Activated naive CD8-positive, alpha-beta T cell treated with anti-CD3 and anti-CD28 coated beads, Interleukin-2, amount 10 ng/mL, durations not matched to agents 7 days and 5 days (primary cell): ENCODE measurements at places on chromosomes 12 and 14. TPM values are rescaled to one million over a fixed set of nuclear protein-coding genes. Genes with fewer than 3 reads are reported as not detected.

GRCh38 chr14:65318636-65319506 lies 93.7 kb upstream of the FUT8 start:
- H3K27me3 ChIP-seq = no peaks in the 10 kb centered on the region
- H3K4me1 ChIP-seq = peaks cover 63% of the 10 kb centered on the region
- H3K4me3 ChIP-seq = peak overlapping the region; percentile 29
- peaks cover 15% of the 10 kb centered on the region for H3K36me3 ChIP-seq
- DNase-seq = no peak

GRCh38 chr14:56794557-56795283 lies 15.6 kb downstream of the OTX2 start:
- H3K27me3 ChIP-seq = peaks cover 60% of the 10 kb centered on the region
- H3K27ac ChIP-seq = no peak overlapping the region
- DNase-seq = peak; percentile 25
- no peak overlapping the region for H3K4me3 ChIP-seq

- no peaks in the 10 kb centered on the region for H3K4me1 ChIP-seq
- no peak overlapping the region for H3K4me3 ChIP-seq
- H3K27me3 ChIP-seq = peaks cover 15% of the 10 kb centered on the region
- H3K36me3 ChIP-seq = no peaks in the 10 kb centered on the region
- H3K27ac ChIP-seq = no peak overlapping the region
Observed at GRCh38 chr12:3416670-3417069, 74.3 kb upstream of the PRMT8 start.

DNA sequence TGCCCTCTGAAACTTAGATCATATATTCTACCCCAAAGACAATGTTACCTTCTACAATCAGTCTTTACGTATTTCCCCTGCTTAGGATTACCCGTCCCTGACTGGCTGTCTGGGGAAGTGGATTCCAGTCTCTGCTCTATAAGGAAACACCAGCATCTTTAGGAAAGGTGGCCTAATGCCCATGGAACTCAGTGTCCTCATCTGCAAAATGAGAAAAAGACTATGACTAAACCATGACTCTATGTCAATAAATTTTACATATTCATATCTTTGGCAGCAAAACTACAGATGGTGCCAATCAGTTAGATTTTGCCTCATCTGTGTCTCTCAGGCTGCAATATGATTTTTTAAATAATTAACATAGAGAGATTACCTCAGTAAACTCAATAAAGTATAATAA lies 133.8 kb downstream of the ITPR2 start:
- H3K4me3 ChIP-seq = no peak overlapping the region
- H3K27me3 ChIP-seq = no peaks in the 10 kb centered on the region
- peaks cover 2% of the 10 kb centered on the region for H3K4me1 ChIP-seq
- peaks cover 30% of the 10 kb centered on the region for H3K36me3 ChIP-seq
- no peak overlapping the region for H3K27ac ChIP-seq

PACS2 gene
- 51.6 TPM for total RNA-seq

DNA sequence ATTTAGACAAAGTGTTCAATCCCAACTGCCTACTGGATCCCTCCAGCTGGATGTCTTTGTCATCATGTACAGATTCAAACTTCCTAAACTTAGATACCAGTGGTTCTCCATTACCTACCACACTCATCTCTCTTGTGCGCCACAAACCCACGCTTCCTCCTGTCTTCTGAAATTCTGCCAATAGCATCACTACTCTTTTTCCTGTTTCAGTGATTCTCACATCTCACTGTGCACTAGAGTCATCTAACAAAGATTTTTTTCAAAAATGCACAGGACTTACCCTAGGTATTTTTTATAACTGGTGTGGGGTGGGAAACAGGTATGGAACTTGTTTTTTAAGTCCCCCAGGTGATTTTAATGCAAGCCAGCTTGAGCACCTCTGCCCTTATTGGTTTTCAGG lies 5.9 kb downstream of the PSMB5 start:
- peak overlapping the region; percentile 10 for H3K4me3 ChIP-seq
- H3K36me3 ChIP-seq = peaks cover 47% of the 10 kb centered on the region
- H3K27me3 ChIP-seq = no peaks in the 10 kb centered on the region
- no peak for DNase-seq

G2E3 gene
- 35.1 TPM for total RNA-seq

GRCh38 chr14:33776871-33777270 lies 174.0 kb downstream of the EGLN3 start:
- no peaks in the 10 kb centered on the region for H3K4me1 ChIP-seq
- peaks cover 3% of the 10 kb centered on the region for H3K27me3 ChIP-seq
- no peaks in the 10 kb centered on the region for H3K36me3 ChIP-seq
- H3K4me3 ChIP-seq = no peak overlapping the region
- no peak overlapping the region for H3K27ac ChIP-seq

GRCh38 chr14:50038398-50039119 lies 77.8 kb downstream of the VCPKMT start:
- peak overlapping the region; percentile 54 for H3K4me3 ChIP-seq
- peaks cover 59% of the 10 kb centered on the region for H3K36me3 ChIP-seq
- no peak for DNase-seq
- H3K27me3 ChIP-seq = no peaks in the 10 kb centered on the region
- peak overlapping the region; percentile 98 for H3K27ac ChIP-seq
- H3K4me1 ChIP-seq = peaks cover 53% of the 10 kb centered on the region

DNA sequence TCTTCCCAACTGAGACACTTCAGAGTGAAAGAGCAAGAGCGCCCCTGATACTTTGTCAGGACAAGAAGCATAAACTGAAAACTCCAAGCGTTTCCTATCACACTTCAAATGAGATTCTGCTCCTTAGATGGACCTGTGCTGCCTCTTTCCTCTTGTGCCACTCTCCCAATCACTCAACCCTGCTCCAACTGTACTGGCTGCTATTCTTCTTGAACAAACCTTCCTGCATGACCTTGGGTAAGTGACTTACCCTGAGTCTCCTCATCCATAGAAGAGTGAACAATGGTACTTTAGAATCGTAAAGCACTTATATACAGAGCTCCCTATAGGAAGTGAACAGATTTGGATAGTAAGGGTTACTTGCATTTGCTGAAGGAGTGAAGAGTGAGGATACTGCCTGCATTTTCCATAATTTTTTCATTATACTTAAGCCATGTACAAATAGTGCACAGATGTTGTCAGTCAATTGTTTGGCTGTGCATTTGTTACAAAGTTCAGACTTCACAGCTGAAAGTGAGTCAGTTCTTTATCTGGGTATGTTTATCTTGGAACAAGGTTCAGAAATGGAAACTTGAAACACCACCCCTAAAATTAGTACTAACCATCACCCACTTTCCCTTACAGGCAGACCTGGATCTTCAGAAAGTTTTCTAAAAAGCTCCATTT lies 10.8 kb downstream of the MTERF2 start:
- no peaks in the 10 kb centered on the region for H3K27me3 ChIP-seq
- H3K36me3 ChIP-seq = peaks cover 30% of the 10 kb centered on the region
- H3K27ac ChIP-seq = no peak overlapping the region
- DNase-seq = no peak
- no peaks in the 10 kb centered on the region for H3K4me1 ChIP-seq
- no peak overlapping the region for H3K4me3 ChIP-seq

DNA sequence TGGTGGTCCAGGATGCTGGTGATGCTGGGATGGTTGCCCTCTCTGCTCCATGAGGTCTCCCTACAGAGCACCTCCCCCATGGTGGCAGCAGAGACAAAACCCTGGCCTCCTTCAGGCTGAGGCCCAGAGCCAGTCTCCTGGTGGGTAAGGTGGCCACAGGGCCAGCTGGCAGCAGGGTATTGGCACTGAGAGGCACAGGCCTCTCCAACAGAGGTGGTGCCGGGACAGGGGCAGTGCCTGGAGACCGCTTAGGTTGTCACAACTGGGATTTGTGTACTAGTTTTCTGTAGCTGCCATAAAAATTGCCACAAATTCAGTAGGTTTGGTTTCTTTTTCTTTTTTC lies 6.1 kb upstream of the MTA1 start:
- H3K27ac ChIP-seq = no peak overlapping the region
- no peak for DNase-seq
- peaks cover 7% of the 10 kb centered on the region for H3K4me1 ChIP-seq
- peaks cover 46% of the 10 kb centered on the region for H3K27me3 ChIP-seq
- no peaks in the 10 kb centered on the region for H3K36me3 ChIP-seq

- H3K27me3 ChIP-seq = no peaks in the 10 kb centered on the region
- no peaks in the 10 kb centered on the region for H3K4me1 ChIP-seq
- DNase-seq = no peak
- H3K4me3 ChIP-seq = no peak overlapping the region
- no peak overlapping the region for H3K27ac ChIP-seq
- no peaks in the 10 kb centered on the region for H3K36me3 ChIP-seq
Observed at GRCh38 chr12:115683240-115683780, 594.2 kb downstream of the MED13L start.

- no peaks in the 10 kb centered on the region for H3K27me3 ChIP-seq
- peaks cover 11% of the 10 kb centered on the region for H3K4me1 ChIP-seq
- peaks cover 8% of the 10 kb centered on the region for H3K36me3 ChIP-seq
- H3K4me3 ChIP-seq = no peak overlapping the region
- H3K27ac ChIP-seq = no peak overlapping the region
Observed at GRCh38 chr12:116048879-116049278, 228.6 kb downstream of the MED13L start.

- no peak overlapping the region for H3K4me3 ChIP-seq
- H3K27me3 ChIP-seq = peaks cover 33% of the 10 kb centered on the region
- no peak for DNase-seq
- H3K36me3 ChIP-seq = no peaks in the 10 kb centered on the region
- no peak overlapping the region for H3K27ac ChIP-seq
Observed at GRCh38 chr12:131826097-131826928, 1.9 kb upstream of the MMP17 start.

FERMT2 gene
- total RNA-seq = 0.14 TPM

PPTC7 gene
- total RNA-seq = 30.0 TPM

SLC17A8 gene
- total RNA-seq = not detected

TDG gene
- 37.6 TPM for total RNA-seq

DNA sequence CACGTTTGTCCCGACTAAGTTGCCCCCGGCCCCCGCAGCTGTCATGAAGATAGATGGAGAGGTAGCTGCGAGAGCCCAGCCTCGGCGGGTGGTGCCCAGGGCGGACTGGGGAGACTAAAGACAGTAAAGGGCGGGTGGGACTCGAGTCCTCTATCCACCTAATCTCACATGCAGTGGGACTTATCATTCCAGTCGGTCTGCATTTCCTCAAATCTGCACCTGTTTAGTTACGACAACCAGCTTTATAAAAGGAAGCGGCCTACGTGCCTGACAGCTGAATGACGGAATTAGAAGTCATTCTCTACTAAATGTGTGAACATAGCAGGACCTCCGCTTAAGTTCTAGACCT lies 109.8 kb upstream of the EGLN3 start:
- peaks cover 19% of the 10 kb centered on the region for H3K4me1 ChIP-seq
- H3K4me3 ChIP-seq = peak overlapping the region; percentile 81
- no peaks in the 10 kb centered on the region for H3K36me3 ChIP-seq
- H3K27me3 ChIP-seq = peaks cover 45% of the 10 kb centered on the region

PYGL gene
- total RNA-seq = 0.51 TPM

- no peak for DNase-seq
- no peak overlapping the region for H3K27ac ChIP-seq
- no peaks in the 10 kb centered on the region for H3K4me1 ChIP-seq
Observed at GRCh38 chr14:57732463-57733285, 133.2 kb downstream of the SLC35F4 start.

DNA sequence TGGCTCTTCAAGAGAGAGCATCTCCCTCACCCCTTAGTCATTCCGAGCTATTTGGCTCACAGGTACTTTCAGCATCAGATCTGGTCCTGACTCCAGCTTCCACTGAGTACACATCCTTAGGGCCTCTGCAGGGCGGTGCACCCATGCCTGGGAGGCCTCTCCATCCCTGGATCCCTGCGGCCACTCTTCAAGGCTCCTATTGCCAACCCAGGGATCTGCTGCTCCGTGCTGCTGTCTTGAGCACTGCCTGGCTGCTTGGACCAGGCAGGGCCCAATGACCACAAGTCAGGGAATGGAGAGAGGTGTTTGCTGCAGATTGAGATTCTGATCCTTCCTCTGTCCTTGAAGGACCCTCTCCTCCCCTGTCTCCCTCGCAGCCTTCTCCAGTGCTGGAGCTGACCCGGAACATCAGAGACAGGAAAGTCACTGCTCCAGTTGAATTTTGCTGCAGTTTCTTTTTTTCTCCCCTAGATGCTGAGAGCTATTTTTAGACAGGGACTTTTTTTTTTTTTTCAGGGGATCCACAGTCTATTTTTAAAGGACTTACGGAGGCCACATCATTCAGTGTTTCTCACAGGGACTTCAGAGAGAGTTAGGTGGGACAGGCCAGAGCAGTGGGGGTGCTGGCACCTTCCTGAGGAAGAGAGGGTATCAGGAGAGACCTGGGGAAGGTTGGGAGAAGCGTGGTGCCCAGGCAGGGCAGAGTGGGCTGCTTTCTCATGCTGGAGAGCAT lies 50.1 kb upstream of the KCNA1 start:
- no peaks in the 10 kb centered on the region for H3K36me3 ChIP-seq
- no peak for DNase-seq
- no peak overlapping the region for H3K27ac ChIP-seq
- peaks cover 24% of the 10 kb centered on the region for H3K27me3 ChIP-seq

- no peak overlapping the region for H3K27ac ChIP-seq
- H3K27me3 ChIP-seq = no peaks in the 10 kb centered on the region
- H3K36me3 ChIP-seq = peaks cover 9% of the 10 kb centered on the region
- no peak overlapping the region for H3K4me3 ChIP-seq
- H3K4me1 ChIP-seq = peaks cover 45% of the 10 kb centered on the region
Observed at GRCh38 chr12:50922820-50923219, 29.5 kb upstream of the HIGD1C start.

GRCh38 chr12:98185606-98186005 lies 329.8 kb upstream of the TMPO start:
- H3K27ac ChIP-seq = no peak overlapping the region
- H3K4me3 ChIP-seq = no peak overlapping the region
- H3K36me3 ChIP-seq = no peaks in the 10 kb centered on the region
- no peaks in the 10 kb centered on the region for H3K4me1 ChIP-seq
- no peak for DNase-seq

GRCh38 chr14:68145539-68145938 lies 326.0 kb downstream of the RAD51B start:
- H3K27me3 ChIP-seq = no peaks in the 10 kb centered on the region
- no peak overlapping the region for H3K4me3 ChIP-seq
- H3K4me1 ChIP-seq = peaks cover 10% of the 10 kb centered on the region
- no peak for DNase-seq
- H3K36me3 ChIP-seq = peaks cover 15% of the 10 kb centered on the region

DNA sequence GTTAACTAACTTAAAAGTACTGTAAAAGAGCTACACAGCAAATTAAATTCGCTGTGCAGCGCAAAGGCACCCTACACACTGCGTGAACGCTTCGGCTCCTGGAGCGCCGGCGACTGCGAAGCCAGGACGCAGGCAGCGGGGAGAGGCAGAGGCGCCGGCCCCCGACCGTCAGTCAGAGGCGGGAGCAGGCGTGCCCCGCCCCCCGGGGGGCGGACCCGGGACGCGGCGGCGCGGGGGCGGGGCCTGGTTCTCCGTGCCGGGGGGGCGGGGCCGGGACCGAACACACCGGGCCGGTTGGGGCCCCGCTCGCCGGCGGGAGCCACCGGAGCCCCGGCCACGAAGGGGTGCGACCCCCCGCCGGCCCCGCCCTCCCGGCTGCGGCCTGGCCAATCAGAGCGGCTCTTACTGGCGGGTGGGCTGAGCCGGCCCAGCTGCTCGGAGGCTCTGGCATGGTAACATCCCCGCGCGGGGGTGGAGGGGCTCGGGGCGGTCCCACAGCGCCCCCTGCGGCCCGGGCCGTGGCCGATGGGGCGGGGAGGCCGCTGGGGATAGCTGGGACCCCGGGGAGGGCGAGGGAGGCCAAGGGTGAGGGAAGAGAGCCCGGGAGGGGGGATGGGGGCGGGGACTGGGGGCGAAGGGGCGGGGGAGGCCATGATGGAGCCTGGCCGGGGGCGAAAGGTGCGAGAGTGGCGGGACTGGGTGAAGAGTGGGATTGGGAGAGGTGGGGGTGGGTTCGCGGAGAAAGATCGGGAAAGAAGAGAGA lies at the start of gene PRPF40B:
Gene PRPF40B (plus strand): TSS at position 420 of the 763 bp plus-strand sequence. CDS start 30 bp downstream, at position 450.
- H3K36me3 ChIP-seq = no peaks in the 10 kb centered on the region
- peak; percentile 92 for DNase-seq

YY1 gene
- total RNA-seq = 86.4 TPM

- peak overlapping the region; percentile 10 for H3K27ac ChIP-seq
- H3K36me3 ChIP-seq = peaks cover 9% of the 10 kb centered on the region
- peaks cover 18% of the 10 kb centered on the region for H3K4me1 ChIP-seq
- DNase-seq = no peak
- no peaks in the 10 kb centered on the region for H3K27me3 ChIP-seq
- no peak overlapping the region for H3K4me3 ChIP-seq
Observed at GRCh38 chr12:123034865-123035264, 54.4 kb downstream of the ARL6IP4 start.
